ENCODE measurements at places on chromosomes 11 and 22. TPM values are rescaled to one million over a fixed set of nuclear protein-coding genes. Genes with fewer than 3 reads are reported as not detected.

PATE2 gene
- not detected for total RNA-seq

PAX6 gene
- total RNA-seq: not detected

CARD16 gene
- 11.0 TPM for total RNA-seq

FAT3 gene
- total RNA-seq: 0.07 TPM

DNA sequence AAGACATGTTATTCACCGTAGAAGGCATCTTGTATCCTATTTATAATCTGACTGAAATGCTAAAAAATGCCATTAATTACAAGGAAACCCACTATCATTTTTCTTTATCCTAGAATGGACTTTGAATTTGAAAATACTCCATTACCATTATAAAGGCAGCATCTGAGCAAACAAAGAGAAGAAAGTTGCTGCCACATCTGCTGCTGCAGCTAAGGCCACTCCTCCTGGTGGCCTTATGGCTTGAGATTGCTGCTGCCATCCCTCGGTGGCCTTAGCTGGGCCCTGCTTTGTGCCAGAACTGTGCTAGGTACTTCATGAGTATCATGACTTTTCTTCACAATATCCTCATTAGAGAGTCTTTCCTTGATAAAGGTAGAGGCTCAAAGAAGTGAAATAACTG lies 1210.1 kb upstream of the TENM4 start:
- H3K36me3 ChIP-seq: no peaks in the 10 kb centered on the region
- no peaks in the 10 kb centered on the region for H3K4me1 ChIP-seq
- no peak overlapping the region for H3K27ac ChIP-seq
- no peak for DNase-seq
- H3K4me3 ChIP-seq: no peak overlapping the region

DNA sequence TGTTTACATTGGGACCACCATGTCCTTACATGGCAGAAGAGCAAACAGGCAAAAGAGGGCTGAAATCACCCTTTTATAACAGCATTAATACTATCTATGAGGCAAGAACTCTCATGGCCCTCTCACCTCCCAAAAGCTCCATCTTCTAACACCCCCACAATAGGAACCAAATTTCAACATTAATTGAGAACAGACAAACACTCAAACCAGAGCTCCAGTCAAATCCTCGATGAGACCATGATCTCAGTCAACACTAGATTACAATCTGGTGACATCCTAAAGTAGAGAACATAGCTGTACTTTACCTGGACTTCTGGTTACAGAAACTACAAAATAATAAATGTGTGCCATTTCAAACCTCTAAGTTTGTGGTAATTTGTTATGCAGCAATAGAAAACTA lies 25.1 kb downstream of the OR2AG2 start:
- no peak for DNase-seq
- no peaks in the 10 kb centered on the region for H3K36me3 ChIP-seq
- peak overlapping the region; percentile 82 for H3K27ac ChIP-seq
- H3K27me3 ChIP-seq: no peaks in the 10 kb centered on the region

GRCh38 chr22:44026066-44026629 lies 2.0 kb downstream of the PARVB start:
- peak overlapping the region; percentile 93 for H3K27ac ChIP-seq
- H3K27me3 ChIP-seq: no peaks in the 10 kb centered on the region
- H3K4me3 ChIP-seq: peak overlapping the region; percentile 66
- no peak for DNase-seq
- H3K36me3 ChIP-seq: no peaks in the 10 kb centered on the region
- peaks cover 87% of the 10 kb centered on the region for H3K4me1 ChIP-seq

- H3K27me3 ChIP-seq: no peaks in the 10 kb centered on the region
- H3K27ac ChIP-seq: no peak overlapping the region
- H3K4me3 ChIP-seq: no peak overlapping the region
- H3K4me1 ChIP-seq: peaks cover 6% of the 10 kb centered on the region
- no peaks in the 10 kb centered on the region for H3K36me3 ChIP-seq
- no peak for DNase-seq
These were observed 38.4 kb downstream of the NAV2 start for GRCh38 chr11:19751055-19751454.

DNA sequence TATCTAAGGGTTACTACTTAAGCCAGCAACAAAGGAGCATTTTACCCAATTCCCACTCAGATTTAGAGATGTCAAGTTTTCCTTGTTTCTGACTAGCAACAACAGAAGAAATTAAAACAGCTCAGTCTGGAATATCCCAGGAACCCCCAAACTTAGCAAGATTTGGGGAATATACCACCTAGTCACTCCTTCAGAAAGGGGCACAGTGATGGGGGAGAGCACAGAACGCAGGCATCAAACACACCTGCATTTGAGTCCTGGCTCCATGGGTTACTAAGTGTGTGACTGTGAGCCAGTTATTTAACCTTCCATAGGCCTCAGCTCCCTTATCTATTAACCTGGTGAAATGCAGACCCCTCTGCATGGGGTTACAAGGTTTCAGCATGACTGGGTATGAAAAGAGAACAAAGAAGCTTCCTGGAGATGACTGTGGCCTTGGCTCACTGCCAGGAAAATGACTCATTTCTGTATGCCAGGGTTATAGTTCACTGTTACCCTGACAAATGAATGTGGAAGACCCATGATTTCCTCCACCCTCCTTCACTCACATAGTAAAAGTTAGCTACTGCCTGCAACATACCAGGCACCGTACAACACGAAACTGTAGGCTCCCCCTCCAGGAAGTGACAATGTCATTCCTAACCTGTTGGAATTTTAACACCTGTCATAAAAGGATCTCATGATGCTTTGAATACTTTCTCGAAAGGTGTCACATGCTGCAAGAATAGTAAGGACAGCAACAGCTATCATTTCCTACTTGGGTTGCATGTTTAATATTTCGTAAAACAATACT lies 79.6 kb downstream of the ME3 start:
- peak; percentile 58 for DNase-seq
- H3K4me3 ChIP-seq: no peak overlapping the region
- H3K36me3 ChIP-seq: no peaks in the 10 kb centered on the region

DNA sequence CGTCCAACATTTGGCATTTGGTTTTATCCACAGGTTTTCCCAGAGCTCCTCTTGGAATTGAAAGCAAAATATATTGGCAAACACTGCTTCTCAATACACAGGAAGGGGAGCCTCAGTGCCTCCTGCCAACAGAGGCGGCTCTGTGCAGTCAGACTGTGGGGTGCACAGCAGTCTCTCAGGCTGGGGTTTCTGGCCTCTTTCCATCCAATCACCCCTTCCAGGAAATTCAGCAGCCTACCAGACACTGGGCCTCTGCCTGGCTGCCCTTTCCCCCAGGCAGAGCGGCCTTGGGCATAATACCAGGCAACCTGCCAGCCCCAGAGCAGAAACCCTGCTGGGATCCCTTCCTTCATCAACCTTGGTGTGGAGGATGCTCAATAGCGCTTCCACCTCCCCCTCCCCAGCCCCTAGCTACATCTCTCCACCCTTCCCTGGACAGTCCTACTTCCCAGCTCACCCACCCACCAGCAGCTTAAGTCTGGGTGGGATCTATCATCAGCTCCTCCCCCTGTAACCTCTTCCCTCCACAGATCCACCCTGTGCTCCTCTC lies 17.8 kb upstream of the RAPSN start:
- DNase-seq: peak; percentile 45
- H3K27me3 ChIP-seq: no peaks in the 10 kb centered on the region
- H3K4me1 ChIP-seq: peaks cover 47% of the 10 kb centered on the region
- peaks cover 4% of the 10 kb centered on the region for H3K36me3 ChIP-seq

DNA sequence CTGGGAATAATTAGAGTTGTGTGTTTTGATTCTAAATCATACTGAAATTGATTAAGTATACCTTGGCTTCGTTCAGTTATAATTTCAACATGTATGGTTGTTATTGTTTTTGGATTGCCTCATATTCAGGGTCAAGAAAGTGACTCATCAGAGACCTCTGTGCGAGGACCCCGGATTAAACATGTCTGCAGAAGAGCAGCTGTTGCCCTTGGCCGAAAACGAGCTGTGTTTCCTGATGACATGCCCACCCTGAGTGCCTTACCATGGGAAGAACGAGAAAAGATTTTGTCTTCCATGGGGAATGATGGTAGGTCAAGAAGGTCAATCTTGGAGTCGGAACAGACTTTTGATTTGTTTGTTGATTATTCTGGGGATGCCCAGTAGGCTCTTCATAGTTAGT lies 40.4 kb downstream of the KMT2A start:
- H3K4me1 ChIP-seq: no peaks in the 10 kb centered on the region
- H3K27me3 ChIP-seq: no peaks in the 10 kb centered on the region
- H3K36me3 ChIP-seq: no peaks in the 10 kb centered on the region
- DNase-seq: no peak
- no peak overlapping the region for H3K27ac ChIP-seq
- no peak overlapping the region for H3K4me3 ChIP-seq

DNA sequence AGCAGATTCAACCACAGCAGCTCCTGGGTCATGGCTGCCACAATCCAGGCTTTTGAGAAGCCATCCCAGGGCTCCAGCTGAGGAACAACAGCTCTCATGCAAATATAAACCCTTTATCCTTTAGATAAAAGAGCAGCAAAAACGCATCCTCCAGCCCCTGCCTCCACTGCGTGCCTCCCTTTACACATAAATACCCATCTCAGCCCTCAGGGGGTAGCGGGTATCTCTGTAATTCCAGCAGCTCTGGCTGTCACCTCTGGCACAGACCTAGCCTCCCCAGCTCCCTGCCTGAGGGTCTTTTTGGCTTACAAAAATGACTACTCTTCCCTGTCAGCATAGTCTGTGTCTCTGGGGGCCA lies 21.6 kb downstream of the LMO1 start:
- H3K4me1 ChIP-seq: no peaks in the 10 kb centered on the region
- H3K4me3 ChIP-seq: no peak overlapping the region
- H3K27me3 ChIP-seq: no peaks in the 10 kb centered on the region
- no peaks in the 10 kb centered on the region for H3K36me3 ChIP-seq
- DNase-seq: no peak

DNA sequence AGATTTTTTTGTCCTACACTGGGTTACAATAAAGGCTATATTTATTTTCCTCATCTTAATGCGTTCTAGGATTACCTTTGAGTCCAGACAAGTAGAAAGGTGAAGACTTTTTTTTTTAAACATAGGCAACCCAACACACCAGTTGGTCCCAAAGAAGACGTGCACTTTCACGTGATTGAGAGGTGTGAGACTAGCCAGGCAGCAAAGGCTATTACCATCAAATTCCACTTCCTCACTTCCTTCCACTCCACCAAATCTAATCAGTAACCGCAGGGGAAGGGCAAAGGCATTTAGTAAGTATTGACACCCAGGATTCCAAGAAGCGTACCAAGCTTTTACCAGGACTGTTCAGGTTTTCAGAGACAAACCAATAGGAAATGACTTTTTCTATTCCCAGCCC lies 109.3 kb downstream of the APIP start:
- no peaks in the 10 kb centered on the region for H3K27me3 ChIP-seq
- no peak overlapping the region for H3K4me3 ChIP-seq
- no peak overlapping the region for H3K27ac ChIP-seq
- H3K36me3 ChIP-seq: no peaks in the 10 kb centered on the region

- H3K36me3 ChIP-seq: peaks cover 11% of the 10 kb centered on the region
- H3K27ac ChIP-seq: no peak overlapping the region
- no peak overlapping the region for H3K4me3 ChIP-seq
- no peaks in the 10 kb centered on the region for H3K4me1 ChIP-seq
These were observed 8.5 kb downstream of the SMTNL1 start for GRCh38 chr11:57545883-57546282.

DNA sequence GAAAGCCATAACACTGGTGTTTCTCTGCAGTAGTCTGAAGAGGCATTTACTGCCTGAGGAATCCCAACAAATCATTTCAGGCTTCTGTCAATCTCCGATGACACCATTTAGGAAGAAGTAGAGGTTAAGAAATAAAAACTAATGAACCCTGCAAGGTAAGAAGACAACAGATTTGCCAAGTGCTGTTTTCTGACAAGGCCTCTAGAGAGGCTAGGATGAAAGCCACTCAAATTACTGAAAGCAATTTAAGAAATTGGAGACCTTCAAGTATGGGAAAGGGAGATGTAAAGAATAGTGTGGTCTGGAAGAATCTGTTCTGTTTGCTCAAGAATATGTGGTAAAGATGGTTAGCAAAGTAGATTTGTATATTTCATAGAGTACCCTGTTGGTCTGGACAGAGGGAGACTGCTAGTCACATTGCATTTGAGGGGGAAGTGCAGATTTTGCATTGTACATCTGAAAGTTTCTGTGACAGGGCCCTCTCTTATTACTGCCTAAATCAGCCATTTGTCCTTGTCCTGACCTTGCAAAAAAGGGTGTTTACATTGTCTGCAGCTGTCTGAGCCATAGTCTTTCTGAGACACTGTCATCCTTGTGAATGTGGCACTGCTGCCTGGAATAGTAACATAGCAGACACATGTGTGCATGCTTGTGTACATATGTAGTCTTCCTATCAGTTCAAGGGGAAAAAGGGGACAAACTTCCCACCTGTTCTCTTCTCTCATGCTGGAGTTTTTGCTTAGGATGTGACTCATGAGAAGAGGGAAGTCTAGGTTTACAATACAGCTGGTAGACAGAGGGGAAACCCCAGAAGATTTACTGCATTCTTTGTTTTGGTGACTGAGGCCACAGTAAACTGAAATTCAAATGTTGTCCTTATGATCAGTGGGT lies 640.2 kb upstream of the KIRREL3 start:
- no peaks in the 10 kb centered on the region for H3K36me3 ChIP-seq
- no peak overlapping the region for H3K27ac ChIP-seq
- no peaks in the 10 kb centered on the region for H3K4me1 ChIP-seq
- H3K4me3 ChIP-seq: no peak overlapping the region

- no peaks in the 10 kb centered on the region for H3K27me3 ChIP-seq
- no peak overlapping the region for H3K4me3 ChIP-seq
- no peak for DNase-seq
- H3K4me1 ChIP-seq: peaks cover 9% of the 10 kb centered on the region
These were observed 25.7 kb downstream of the USP28 start for GRCh38 chr11:113849713-113850112.

DNA sequence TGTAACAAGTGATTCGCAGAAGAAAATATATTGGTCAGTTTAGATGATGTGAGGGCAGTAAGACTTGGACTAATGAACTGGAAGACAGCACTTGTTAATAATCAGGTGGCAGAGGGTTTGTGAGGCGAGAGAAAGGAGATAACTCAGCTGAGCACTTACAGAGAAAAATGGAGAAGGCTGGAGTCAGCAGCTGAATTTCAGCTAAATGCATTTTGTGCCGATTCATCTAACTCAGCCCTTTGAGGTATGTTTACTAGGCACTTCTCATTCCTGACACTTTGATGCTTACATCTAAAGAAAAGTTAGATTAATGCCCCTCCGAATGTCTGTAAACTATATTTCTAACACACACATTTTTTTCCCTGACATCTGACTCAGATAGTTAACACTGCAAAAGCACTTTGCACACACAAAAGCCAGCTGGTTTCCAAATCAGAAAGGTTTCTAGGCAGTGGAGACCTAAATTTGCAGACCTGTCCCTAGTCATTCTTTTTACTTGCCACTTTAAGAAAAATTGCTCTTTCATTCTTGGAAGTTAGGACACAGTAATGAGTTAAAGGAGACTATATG lies 859.5 kb upstream of the CCDC90B start:
- H3K36me3 ChIP-seq: no peaks in the 10 kb centered on the region
- DNase-seq: no peak
- no peak overlapping the region for H3K4me3 ChIP-seq
- H3K27ac ChIP-seq: no peak overlapping the region

DNA sequence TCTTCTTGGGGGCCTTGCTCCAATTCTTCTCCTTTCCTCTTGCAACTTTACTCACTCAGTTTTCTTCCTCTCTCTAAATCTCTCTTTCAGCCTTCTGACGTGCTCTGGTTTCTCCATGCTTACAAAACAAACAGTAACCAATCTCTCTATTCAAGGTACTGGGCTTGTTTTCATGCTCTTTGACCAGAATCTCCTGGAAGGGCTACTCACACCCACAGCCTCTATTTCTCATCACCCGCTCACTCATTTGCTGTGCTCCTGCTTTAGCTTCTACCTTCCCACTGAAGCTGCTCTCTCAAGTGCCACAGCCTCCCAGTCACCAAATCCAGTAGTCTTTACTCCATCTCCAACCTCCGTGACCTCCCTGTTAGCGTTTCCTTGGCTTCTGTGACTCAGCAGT lies 60.4 kb downstream of the SERGEF start:
- no peak for DNase-seq
- H3K27me3 ChIP-seq: no peaks in the 10 kb centered on the region
- H3K36me3 ChIP-seq: no peaks in the 10 kb centered on the region
- H3K4me1 ChIP-seq: peaks cover 27% of the 10 kb centered on the region
- no peak overlapping the region for H3K27ac ChIP-seq
